ENCODE measurements at places on chromosomes 11 and 22. TPM values are rescaled to one million over a fixed set of nuclear protein-coding genes. Genes with fewer than 3 reads are reported as not detected.

Gene TAF1D
- 55.0 TPM for total RNA-seq

Gene FAM111A
- total RNA-seq = 40.4 TPM

Gene INSC
- 0.55 TPM for total RNA-seq

Gene OR8H2
- not detected for total RNA-seq

Gene NOX4
- total RNA-seq = 0.41 TPM

Gene PIWIL4
- 2.8 TPM for total RNA-seq

Gene RIC3
- 27.8 TPM for total RNA-seq

Gene CSF2RB
- total RNA-seq = 6.2 TPM

Gene CDKN1C
- 817 TPM for total RNA-seq

Gene STK33
- 6.8 TPM for total RNA-seq

Gene POU2AF2
- not detected for total RNA-seq

Gene OR6T1
- not detected for total RNA-seq

Gene BIK
- 7.4 TPM for total RNA-seq

Gene MISFA
- 13.6 TPM for total RNA-seq

Gene CD3G
- total RNA-seq = 0.63 TPM

Gene ZBTB16
- 78.6 TPM for total RNA-seq

Gene DERL3
- total RNA-seq = 2.4 TPM

Gene IFITM1
- total RNA-seq = 238 TPM

Gene ST14
- total RNA-seq = 19.4 TPM

Gene CENATAC
- 47.3 TPM for total RNA-seq

Gene MIAT
- total RNA-seq = 0.18 TPM

Gene TEAD1
- total RNA-seq = 47.8 TPM

Gene SLC7A4
- 3.8 TPM for total RNA-seq

Gene APOA1
- 691 TPM for total RNA-seq

Gene SNX32
- 0.88 TPM for total RNA-seq

Gene NNMT
- total RNA-seq = 20.8 TPM

Gene TMEM179B
- 94.7 TPM for total RNA-seq

Gene SLC22A25
- not detected for total RNA-seq

Gene MRGPRE
- total RNA-seq = not detected

Gene TRIM34
- 21.3 TPM for total RNA-seq

Gene LRRC74B
- total RNA-seq = not detected

Gene IPO7
- total RNA-seq = 76.8 TPM

Gene APOL5
- not detected for total RNA-seq
